ENCODE measurements at places on chromosomes 3 and 15.

DNA sequence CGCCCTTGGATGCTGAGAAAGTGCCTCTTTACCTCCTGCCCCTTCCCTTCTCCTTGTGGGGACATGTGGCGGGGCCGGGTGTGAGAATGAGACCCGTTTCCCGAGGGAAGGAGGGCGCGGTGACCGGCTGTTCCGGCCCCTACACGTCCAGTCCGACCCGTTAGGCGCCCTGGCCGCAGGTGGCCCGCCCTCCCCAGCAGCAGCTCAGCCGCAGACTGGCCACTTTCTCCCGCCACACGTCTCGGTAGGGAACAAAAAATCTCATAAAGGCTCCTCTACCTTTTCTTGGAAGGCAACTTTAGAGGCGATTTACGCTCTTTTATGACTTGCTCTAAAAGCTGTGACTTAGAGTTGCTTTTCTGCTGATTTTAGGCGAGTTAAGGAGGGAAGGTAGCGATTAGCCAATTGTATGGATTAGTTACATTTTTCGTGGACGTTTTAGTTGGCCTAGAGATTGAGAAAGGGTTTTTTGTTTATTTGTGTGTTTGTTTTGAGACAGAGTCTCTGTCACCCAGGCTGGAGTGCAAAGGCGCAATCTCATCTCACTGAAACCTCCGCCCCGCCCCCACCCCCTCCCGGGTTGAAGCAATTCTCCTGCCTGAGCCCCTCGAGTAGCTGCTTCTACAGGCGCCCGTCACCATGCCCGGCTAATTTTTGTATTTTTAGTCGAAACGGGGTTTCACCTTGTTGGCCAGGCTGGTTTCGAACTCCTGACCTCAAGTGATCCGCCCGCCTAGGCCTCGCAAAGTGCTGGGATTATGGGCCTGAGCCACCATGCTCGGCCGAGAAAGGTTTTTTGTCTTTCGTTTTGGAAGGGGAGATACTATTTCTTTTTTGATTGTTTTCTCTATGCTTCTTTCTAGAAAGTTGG is 8.3 kb upstream of the PGPEP1L start:
- no peak for DNase-seq

DNA sequence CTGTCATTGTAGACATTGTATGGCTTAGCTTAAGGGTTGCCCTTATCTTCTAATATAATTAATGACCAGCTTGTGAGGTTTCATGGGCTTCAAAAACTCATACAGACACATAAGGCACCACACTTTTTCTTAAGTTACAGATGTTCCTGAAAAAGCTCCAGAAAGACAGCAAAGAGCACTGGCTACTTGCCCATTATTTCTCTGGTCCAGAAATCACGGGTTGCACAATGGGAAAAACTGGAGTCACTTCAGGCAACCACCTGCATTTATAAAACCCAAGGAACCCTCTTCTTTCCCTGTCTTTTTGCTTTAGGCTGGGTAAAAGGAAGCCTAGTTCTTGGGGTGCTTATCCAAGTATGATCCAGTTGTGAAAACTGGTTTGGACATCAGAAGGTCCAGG is 2.3 kb upstream of the COL6A6 start:
- no peak for DNase-seq

DNA sequence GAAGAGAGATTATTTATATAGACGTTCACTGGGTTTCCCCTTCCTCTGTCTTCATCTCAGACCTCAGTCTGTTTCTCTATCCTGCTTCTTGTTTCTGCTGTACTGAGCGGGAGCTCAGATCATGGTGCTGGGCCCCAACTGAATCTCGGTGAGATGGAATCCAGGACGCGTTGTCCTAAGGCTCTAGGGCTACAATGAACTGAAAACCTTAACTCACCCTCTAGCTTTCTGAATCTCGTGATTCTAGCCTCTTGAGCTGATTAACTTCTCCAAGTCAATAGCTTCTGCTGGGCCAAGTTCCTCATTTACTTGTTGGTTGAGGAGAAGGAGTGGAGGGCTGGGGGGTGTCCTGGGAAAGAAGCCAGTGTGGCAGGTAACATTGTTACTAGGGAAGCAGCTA is 32.7 kb upstream of the MAP3K13 start:
- DNase-seq = no peak

- no peak for DNase-seq
Measured at GRCh38 chr3:12155828-12156227, 2.9 kb downstream of the TIMP4 start.

DNA sequence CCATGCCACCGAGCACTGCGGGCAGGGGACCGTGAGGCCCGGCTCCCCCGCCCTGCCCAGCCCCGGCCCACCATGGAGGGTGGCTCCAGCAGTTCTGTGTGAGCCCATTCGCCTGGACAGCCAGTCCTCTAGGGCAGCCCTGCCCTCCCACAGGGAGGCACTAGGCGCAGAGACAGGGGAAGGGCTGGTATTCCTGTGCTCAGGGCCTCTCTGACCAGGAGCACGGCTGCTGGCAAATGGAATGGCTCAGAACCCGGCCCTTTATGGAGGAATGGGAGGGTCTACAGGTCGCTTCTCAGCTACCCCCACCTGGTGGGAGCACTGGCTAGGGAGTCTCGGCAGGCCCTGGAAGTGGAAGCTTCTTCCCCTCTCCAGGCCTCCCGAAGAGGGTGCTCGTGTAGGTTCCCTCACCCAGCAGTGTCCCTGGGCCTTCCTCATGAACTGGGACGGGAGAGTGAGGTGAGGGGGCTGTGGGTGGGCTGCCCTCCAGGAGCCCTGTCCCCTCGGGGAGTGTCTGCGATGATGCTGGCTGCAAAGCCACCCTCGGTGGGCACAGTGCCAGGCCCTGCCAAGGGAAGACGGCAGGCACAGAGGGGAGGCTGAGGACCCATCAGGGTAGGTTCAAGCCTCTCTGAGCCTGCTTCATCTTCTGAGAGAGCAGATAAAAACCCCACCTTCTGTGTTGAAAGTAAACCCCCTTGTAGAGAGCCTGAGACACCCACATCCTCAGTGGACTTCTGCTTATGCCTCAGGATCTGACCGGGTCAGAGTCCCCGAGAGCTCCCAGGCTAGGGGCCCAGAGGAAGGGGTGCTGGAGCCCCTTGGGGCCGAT is 1.5 kb downstream of the MELTF start:
- DNase-seq = no peak

DNA sequence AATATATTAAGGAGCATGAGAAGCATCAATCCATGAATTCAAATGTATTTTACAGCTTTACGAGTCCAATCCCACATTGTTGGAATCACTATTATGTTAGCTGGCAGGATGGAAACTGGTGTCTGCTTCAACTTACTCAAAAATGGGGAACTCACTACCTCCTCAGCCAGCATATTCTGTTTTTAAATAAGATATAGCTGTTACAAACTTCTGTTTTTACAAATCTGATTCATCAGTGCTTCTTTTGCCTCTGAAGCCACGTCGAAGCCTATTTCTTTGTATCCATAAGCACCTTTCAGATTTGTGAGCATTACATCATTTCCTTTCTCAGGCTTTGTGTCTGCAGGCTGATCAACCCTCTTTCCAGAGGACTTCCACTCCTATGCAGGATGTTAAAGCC is 105.9 kb downstream of the TPRG1 start:
- no peak for DNase-seq

- peak; percentile 14 for DNase-seq
Measured at GRCh38 chr3:140238646-140239314, 303.8 kb downstream of the CLSTN2 start.

- DNase-seq = no peak
Measured at GRCh38 chr3:134486577-134487041, 752 bp downstream of the CEP63 start.

GRCh38 chr3:186025161-186025560 is 83.7 kb downstream of the ETV5 start:
- DNase-seq = no peak

- DNase-seq = peak; percentile 13
Measured at GRCh38 chr3:141262308-141262705, 30.7 kb downstream of the PXYLP1 start.

DNA sequence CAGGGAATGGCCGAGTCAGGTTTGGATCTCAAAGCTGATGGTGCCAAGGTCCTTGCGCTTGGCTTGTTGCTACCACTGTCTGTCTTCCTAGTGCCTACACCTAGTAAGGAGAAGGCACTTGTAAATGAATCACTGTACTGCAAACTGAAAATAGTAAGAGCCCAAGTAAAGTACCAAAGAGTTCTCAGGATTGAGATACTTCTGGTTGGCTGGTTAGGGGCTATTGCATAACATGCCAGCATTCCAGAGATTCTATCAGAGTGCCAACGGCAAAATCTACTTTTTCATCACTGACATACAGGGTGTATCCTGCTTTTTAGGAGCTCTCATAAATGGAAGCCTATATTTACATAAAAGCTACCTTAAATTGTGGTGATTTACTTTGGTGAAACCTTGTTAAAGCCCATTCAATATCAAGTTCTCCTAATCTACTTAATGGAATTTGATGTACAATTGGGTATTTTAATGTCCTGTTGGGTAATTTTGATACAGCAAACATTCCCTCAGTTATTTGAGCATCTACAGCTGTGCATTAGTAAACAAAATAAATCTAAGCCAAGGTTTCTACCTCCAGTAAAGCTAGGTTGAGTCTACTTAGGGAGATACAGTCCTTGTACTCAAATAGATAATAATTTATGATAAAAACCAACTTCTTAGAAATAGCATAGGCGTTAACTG is 30.7 kb upstream of the CHD2 start:
- peak; percentile 42 for DNase-seq

GRCh38 chr15:58932710-58933280 is 684 bp downstream of the SLTM start:
- no peak for DNase-seq

DNA sequence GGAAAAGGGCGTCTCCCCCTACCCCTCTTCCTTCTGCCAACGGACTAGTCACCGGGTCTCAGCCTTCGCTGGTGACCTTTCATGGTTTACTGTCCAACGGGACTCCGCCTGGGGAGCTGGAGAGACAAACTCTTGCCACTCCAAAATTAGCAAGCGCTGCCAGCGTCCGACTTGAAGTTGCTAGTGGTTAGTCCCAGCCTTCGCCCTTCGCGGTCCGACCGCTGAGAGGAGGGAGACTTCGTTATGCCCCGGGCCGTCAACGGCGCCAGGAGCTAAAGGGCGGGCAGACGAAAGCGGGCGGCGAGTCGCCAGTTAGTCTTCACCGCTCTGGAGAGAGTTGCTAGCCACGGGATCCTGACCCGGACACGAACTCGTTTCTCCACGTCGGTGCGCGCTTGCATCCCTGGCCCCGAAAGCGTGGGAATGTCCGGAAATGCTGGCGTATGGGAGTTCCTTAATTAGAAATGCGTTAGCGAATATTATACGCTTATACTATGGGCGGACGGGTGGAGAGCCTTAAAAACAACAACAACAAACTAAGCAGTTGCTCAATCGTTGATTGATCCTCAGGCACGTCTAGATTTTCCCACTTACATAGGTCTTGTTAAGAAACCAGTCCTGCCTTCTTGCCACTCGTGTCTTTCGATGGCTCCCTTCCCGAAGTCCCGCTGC is 716 bp downstream of the SMC4 start:
- no peak for DNase-seq

- no peak for DNase-seq
Measured at GRCh38 chr3:132657869-132658747, 1.5 kb downstream of the ACAD11 start.

GRCh38 chr3:47701388-47701787 is 80.3 kb downstream of the SMARCC1 start:
- DNase-seq = no peak

- DNase-seq = no peak
Measured at GRCh38 chr3:97264180-97264579, 449.8 kb downstream of the EPHA6 start.

GRCh38 chr3:183690402-183690995 is 7.1 kb upstream of the YEATS2 start:
- no peak for DNase-seq

GRCh38 chr15:46709460-46710083 is 1007.7 kb upstream of the SEMA6D start:
- DNase-seq = no peak

DNA sequence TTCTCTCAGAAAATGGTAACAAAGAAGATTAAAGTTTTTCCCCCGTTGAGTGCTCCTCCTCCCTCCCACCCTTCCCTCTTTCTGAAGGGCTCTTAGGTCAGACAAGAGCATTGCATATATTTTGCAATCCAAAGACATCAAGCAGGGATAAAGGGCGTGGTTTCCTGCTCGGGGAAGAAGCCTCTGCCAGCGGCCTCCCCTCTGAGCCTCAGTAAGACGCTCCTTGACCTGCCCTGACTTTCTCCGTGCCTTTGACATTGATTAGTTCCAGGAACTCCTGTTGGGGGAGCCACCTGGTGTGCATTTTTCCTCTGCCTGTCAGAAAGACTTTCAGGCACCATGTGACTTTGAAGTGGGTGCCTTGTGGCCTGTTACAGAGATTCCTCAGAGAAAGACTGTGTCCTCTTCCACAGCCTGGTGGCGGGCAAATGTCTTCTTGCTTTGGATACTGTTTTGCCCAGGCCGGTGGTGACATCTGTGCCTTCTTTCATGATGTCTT is 87.2 kb upstream of the TBL1XR1 start:
- DNase-seq = no peak

GRCh38 chr3:99023590-99024192 is 122.2 kb upstream of the DCBLD2 start:
- DNase-seq = peak; percentile 4

- no peak for DNase-seq
Measured at GRCh38 chr3:170513642-170514041, 72.2 kb downstream of the SLC7A14 start.

GRCh38 chr3:72123908-72124441 is 339.0 kb upstream of the PROK2 start:
- no peak for DNase-seq

DNA sequence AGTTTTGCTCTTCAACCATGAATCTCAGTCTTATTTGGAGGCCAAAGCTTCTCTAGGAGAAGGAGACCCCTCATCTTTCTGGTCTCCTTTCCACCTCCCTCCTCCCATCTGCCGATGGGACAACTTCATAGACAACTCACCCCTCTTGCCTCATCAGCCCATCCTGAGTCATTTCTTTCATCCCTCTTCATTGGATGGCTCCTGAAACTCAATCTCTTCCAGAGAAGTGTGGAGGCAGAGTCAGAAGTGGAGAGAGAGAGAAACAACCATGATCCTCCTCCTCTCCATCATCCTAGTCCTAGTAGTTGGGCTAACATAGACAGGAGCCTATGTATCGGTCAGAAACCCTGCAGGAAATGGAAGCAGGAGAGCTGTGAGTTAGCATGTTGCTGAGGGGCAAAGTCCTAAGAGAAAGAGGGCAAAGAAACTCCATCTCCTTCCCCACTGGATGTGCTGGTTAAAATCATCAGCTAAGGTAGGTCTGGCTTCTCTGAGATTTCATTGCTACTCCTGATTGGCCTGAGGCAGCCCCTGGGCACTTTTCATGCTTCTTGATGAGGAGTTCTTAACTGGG is 21.3 kb upstream of the HCN4 start:
- no peak for DNase-seq

Data from BJ (cell line).